ENCODE measurements at places on chromosomes 3 and 15. TPM values are rescaled to one million over a fixed set of nuclear protein-coding genes. Genes with fewer than 3 reads are reported as not detected.

GPR27 gene
- 1.3 TPM for total RNA-seq

RFC4 gene
- total RNA-seq: 118 TPM

THRB gene
- total RNA-seq: not detected

LRIG1 gene
- total RNA-seq: 40.4 TPM

ZDHHC19 gene
- not detected for total RNA-seq

DNA sequence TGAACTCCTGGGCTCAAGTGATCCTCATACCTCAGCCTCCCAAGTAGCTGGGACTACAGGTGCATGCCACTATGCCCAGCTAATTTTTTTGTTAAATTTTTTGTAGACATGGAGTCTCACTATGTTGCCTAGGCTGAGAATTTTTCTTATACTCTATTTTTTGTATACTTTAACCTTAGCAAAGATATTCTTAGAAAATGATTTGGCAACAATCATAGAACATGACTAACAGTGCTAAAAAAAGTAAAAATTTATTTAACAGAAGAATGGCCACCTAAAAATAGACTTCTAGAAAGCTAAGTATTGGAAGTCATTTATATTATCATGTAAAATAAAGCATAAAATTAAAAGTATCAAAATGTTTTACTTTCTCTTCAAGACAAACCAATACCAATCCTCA is 322.3 kb downstream of the PLCL2 start:
- H3K4me3 ChIP-seq: no peak overlapping the region
- H3K27ac ChIP-seq: no peak overlapping the region
- no peaks in the 10 kb centered on the region for H3K27me3 ChIP-seq

DNA sequence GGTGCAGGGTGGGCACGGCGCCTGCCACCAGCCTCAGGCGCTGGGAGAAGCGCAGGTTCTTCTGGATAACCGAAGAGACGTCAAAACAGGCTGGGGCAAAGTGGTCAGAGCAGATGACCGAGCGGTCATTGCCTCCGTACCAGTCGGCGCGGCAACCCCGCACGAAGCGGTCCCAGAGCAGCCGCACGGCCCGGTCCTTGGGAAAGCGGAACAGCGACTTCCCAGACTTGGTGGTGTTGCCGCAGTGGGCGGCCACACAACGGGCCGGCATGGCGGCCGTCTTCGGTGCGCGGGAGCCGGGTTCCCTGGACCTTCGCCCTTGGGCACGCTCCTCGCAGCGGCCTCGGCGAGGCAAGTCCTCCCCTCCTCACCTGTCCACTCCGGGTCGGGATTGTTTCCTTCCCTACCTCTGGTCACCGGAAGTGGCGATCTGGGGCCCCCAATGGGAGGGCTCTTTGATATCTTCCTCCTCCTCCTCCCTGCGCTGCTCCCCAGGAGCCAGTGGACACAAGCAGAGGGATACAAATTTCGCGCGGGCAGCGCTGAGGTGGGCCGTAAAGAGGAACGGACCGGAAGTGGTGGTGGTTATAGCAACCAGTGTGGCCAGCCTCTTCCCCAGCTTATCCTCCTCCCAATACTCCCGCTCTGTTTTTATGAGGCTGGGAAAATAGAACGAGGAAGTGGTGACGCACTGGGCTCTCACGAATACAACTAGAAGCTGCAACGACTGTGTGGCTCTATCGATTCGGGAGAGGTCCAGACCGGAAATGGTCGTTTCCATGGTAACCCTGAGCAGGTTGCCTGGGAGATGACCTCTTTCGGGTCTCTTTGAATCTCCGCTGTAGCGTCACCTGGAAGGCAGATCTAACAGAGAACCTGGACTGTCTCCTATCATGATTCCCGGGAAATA is at the start of the genes LRRC49 and THAP10:
Gene LRRC49 (plus strand): TSS at position 825 of the 910 bp plus-strand sequence. CDS start 69 bp downstream, at position 894.
Gene THAP10 (minus strand): TSS at position 432 of the 910 bp plus-strand sequence. CDS start 161 bp downstream, at position 271.
- H3K36me3 ChIP-seq: peaks cover 5% of the 10 kb centered on the region
- H3K27me3 ChIP-seq: peaks cover 39% of the 10 kb centered on the region

DNA sequence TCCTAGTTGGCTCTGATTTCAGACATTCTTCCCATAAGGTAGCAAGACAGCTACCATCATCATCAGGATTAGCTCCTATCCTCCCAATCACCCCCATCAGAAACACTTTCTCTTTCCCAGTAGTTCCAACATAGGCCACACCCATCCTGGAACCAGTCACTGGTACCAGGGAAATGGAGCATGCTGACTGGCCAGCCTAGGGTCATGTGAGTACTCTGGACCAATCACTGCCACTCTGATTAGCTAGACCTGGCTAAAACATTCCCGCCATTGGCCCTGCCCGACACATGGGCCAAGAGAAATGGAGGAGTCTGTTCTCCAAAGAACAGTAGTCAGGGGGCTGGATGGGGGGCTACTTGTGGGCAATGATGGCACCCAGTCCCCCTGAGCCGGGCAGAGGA is 12.4 kb downstream of the EFCC1 start:
- H3K27me3 ChIP-seq: no peaks in the 10 kb centered on the region
- peaks cover 34% of the 10 kb centered on the region for H3K4me1 ChIP-seq
- no peak overlapping the region for H3K27ac ChIP-seq
- no peak for DNase-seq
- no peak overlapping the region for H3K4me3 ChIP-seq

- no peaks in the 10 kb centered on the region for H3K27me3 ChIP-seq
- no peak overlapping the region for H3K4me3 ChIP-seq
- no peak overlapping the region for H3K27ac ChIP-seq
- H3K4me1 ChIP-seq: no peaks in the 10 kb centered on the region
- H3K36me3 ChIP-seq: no peaks in the 10 kb centered on the region
- DNase-seq: no peak
Measured at GRCh38 chr3:87549208-87549607, 272.8 kb upstream of the POU1F1 start.

GRCh38 chr15:88900309-88900981 is 5.1 kb upstream of the HAPLN3 start:
- DNase-seq: no peak
- peaks cover 2% of the 10 kb centered on the region for H3K36me3 ChIP-seq
- peaks cover 52% of the 10 kb centered on the region for H3K4me1 ChIP-seq
- no peaks in the 10 kb centered on the region for H3K27me3 ChIP-seq

DNA sequence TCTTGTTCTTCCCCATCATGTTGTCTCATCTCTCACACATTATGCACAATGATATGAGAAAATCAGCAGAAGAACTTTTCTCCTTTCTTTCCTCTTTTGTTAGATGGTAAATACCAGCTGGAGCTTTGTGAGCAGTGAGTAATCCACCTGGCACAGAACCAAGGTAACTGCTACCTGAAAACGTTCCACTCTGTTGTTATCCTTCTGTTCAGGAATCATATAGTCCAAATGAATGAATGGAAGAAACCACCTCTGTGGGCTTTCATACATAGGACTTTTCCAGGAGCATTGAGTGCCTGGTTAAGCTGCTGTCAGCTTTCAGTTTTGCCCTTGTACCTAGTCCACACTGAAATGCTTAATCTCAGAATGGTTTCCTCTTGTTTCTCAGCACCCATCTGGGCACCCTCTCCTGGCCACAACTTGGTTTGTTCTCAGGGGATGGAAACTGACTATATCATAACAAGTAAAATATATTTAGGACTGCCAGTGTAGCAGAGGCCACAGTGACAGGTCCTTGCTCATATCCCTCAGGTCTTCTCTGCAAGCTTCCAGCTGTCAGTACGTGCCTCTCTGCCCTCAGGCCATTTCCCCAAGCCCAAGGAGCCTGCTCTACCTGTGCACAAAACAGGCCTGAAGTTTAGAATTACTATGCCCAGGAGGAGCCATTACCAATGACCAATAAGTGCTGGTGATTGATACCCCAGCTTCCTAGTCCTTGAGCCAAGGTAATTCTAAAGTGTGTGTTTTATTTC is 23.5 kb upstream of the SLC4A7 start:
- H3K4me1 ChIP-seq: peaks cover 2% of the 10 kb centered on the region
- H3K27me3 ChIP-seq: no peaks in the 10 kb centered on the region
- no peak overlapping the region for H3K27ac ChIP-seq
- DNase-seq: no peak
- H3K36me3 ChIP-seq: no peaks in the 10 kb centered on the region

- H3K36me3 ChIP-seq: no peaks in the 10 kb centered on the region
- no peak for DNase-seq
- H3K27ac ChIP-seq: no peak overlapping the region
- no peak overlapping the region for H3K4me3 ChIP-seq
Measured at GRCh38 chr3:124381575-124382333, 348.5 kb upstream of the UMPS start.
